NCI-H1092 treated with DMSO at 0.1 percent for 48 hours (cell line): ENCODE measurements at places on chromosomes 6 and 20.

DNA sequence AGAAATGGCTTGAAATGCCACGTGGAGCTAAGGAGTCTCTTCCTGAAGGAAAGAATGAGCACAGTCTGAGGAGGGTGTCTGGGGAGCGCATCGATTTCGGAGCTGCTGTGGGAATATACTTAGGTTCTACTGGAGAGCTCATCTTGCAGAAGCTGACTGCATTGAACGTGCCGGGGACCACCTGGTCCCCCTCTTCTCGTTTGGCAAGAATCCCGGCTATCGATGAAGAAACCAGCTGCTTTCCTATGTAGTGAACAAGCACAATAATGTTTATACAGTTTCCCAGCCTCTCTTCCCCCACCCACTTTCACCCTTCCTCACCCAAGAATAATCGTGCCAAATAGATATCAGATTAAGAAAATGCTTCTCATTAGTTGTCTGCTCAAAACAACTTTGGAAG is 242.5 kb downstream of the PACRG start:
- DNase-seq: peak; percentile 49

GRCh38 chr6:11878735-11879134 is 100.1 kb upstream of the ADTRP start:
- no peak for DNase-seq

GRCh38 chr20:32193996-32194395 is 13.5 kb downstream of the PLAGL2 start:
- no peak for DNase-seq

DNA sequence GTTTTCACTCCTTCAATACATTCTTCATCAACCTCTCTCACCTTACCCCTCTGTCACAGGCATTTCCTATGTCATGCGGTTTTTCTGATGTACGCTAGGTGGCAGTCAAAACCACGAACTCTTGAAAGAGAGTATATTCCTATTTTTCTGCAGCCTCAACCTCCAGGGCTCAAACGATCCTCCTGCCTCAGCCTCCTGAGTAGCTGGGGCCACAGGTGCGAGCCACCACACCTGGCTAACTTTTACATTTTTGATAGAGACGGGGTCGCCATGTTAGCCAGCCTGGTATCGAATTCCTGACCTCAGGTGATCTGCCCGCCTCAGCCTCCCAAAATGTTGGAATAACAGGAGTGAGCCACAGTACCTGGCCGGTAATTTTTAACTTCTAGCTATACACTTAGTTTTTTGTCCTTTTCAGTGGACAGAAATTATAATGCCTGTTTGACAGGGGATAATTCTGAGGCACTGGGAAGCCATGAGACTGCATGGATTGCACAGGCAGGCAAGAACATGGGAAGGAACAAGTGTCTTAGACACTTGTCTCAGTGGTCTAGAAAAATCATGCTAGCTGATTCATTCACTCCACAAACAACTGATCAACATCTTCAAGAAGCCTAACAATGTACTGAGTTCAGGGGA is 22.5 kb upstream of the HFE start:
- peak; percentile 4 for DNase-seq

GRCh38 chr20:54680872-54681619 is 205.7 kb downstream of the DOK5 start:
- DNase-seq: peak; percentile 23

- DNase-seq: no peak
These were observed 1.7 kb downstream of the SCML4 start for GRCh38 chr6:107822176-107823046.

GRCh38 chr20:61911824-61912223 is 153.9 kb downstream of the TAF4 start:
- no peak for DNase-seq

DNA sequence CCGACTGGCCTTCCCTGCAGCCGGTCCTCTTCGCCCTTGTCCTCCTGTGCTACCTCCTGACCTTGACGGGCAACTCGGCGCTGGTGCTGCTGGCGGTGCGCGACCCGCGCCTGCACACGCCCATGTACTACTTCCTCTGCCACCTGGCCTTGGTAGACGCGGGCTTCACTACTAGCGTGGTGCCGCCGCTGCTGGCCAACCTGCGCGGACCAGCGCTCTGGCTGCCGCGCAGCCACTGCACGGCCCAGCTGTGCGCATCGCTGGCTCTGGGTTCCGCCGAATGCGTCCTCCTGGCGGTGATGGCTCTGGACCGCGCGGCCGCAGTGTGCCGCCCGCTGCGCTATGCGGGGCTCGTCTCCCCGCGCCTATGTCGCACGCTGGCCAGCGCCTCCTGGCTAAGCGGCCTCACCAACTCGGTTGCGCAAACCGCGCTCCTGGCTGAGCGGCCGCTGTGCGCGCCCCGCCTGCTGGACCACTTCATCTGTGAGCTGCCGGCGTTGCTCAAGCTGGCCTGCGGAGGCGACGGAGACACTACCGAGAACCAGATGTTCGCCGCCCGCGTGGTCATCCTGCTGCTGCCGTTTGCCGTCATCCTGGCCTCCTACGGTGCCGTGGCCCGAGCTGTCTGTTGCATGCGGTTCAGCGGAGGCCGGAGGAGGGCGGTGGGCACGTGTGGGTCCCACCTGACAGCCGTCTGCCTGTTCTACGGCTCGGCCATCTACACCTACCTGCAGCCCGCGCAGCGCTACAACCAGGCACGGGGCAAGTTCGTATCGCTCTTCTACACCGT is 6.1 kb downstream of the UBD start:
- no peak for DNase-seq

DNA sequence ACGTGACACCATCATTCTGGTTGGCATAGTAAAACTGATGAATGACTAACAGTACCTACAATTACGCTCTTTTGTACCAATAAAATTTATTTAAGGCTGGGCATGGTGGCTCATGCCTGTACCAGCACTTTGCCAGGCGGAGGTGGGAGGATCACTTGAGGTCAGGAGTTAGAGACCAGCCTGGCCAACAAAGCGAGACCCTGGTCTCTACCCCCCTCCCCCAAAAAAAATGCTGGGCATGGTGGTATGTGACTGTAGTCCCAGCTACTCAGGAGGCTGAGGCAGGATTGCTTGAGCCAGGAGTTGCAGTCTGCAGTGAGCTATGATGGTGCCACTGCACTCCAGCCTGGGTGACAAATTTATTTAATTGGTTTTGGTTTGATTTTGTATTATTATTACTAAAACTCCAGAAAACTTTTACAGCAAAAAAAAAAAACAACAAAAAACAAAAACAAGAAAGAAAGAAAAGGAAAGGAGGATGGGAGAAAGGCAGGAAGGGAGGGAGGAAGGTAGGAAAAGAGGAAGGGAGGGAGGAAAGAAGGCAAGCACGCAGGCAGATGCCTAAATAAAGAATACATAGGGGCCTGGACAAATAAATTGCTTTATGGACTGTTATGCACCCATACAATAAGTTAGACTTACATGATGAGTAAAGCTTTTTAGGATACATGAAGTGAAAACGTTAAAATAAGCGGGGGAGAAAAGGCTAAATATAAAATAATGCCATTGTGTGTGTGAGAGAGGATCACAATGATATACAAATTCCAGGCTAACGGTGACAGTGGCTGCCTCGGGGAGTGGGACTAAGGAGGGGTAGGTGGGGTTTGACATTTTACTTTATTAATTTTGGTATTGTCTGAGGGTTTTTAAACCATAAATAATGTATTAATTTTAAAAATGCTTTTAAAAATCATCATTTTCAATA is 682 bp upstream of the ZSCAN9 start:
- no peak for DNase-seq

DNA sequence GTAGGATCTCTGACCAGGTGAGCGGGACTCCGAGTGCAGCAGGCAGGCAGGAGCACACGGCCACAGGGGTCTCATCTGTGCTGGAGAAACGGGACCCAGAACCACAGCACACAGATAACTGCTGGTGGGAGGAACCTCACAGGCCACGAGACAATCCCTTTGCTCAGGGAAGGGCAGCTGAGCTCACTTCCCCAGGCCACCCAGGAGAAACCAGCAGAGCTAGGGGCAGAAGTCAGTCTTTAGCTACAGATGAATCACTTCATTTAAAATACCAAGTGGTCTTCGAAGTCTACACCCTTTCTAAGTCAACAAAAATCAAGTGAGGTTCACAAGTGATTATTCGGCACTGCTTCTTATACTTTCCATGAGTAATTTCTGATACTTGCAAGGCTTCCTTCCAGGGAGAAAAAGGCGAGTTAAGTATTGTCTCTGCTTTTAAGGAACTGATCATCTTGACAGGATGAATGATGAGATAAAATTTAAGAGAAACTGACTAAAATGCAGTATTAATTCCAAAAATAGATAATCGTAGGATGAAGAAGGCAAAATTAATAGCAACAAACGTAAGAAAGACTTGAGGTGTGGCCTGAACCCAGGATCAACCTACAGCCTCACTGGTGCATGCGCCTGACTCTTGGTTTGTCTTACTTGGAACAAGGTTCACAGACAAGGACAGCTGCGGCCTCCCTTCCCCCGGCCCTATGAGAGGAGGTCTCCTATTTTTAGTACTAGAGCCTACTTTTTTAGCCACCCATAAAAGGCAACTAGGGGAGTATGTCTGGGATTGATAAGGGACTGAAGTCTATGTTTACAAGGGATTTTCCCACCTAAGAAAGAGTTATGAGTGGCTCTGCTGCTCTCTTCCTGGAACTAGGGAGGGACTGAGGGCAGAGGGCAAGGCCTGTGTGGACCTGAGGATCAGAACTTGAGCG is 233.6 kb downstream of the TTLL2 start:
- DNase-seq: no peak

GRCh38 chr20:62591591-62591990 is 50.7 kb upstream of the SLCO4A1 start:
- no peak for DNase-seq
